SIG-M5 (cell line): ENCODE measurements at places on chromosomes 3 and 15.

GRCh38 chr3:86087160-86087871, 903.6 kb downstream of the VGLL3 start:
- no peak for DNase-seq

DNA sequence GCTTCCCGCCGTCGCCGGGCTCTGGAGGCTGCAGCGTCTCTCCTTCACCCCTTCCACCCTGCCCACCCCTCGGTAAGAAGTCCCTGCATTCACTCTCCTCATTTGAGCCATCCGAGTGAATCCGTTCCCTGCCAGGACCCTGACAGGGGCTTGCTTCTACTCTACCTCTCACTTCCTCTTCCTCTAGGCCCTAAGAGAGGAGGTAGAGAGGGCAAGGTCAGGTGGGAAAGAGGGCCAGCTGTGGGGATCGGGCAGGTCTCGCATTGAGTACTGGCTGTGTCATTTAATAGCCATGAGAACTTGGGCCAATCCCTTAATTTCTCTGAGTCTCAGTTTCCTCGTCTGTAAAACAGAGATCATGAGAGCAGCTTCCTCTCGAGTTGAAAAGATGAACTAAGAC, 283.6 kb downstream of the UACA start:
- DNase-seq = no peak

DNA sequence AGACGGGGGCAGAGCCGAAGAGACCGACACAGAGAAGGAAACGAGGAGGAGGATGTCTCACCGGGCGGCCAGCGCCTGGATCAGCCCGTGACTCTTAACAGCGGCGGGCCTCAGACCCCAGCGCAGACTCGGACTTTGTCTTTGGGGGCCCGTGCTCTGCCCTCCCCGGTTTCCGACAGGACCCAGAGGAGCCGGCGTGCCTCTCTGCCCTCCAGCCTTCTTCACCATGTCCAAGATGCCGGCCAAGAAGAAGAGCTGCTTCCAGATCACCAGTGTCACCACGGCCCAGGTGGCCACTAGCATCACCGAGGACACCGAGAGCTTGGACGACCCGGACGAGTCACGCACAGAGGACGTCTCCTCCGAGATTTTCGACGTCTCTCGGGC, 1.0 kb downstream of the TSC22D2 start:
- DNase-seq = no peak

GRCh38 chr3:195692781-195693427, 27.9 kb upstream of the MUC20 start:
- DNase-seq = no peak

GRCh38 chr3:16198427-16198826, 23.9 kb downstream of the GALNT15 start:
- no peak for DNase-seq

- no peak for DNase-seq
Observed at GRCh38 chr3:191696348-191696747, 235.4 kb downstream of the PYDC2 start.

DNA sequence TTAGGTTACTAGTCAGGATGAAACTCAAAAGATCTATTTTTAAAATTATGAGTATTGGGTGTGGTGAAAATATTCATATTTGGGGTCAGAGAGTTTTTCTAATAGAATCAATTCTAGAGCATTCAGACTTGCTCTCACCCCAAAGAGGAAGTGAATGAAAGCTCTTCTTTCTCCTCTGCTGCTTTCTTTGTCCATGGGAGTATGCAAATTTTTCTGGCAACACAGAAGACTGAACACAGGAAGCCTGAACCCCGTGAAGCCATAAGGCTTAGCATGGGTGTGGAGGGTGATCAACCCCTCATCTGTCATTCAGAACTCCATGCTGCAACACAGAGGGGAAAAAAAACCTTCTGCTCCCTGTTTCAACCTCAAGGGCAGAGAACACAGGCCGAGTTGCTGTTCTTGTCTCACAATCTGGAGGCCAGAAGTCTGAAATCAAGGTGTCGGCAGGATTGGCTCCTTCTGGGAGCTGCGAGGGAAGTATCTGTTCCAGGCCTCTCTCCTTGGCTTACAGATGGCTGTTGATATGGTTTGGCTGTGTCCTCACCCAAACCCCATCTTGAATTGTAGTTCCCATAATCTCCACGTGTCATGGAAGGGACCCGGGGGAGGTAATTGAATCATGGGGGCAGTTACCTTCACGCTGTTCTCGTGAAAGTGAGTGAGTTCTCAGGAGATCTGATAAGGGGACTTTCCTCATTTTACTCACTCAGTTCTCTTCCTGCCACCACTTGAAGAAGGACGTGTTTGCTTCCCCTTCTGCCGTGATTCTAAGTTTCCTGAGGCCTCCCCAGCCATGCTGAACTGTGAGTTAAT, 33.7 kb upstream of the CD47 start:
- DNase-seq = peak; percentile 29

- no peak for DNase-seq
Observed at GRCh38 chr3:10224794-10225665, 23.2 kb upstream of the TATDN2 start.

GRCh38 chr3:122112754-122113153, 57.6 kb downstream of the CD86 start:
- no peak for DNase-seq

DNA sequence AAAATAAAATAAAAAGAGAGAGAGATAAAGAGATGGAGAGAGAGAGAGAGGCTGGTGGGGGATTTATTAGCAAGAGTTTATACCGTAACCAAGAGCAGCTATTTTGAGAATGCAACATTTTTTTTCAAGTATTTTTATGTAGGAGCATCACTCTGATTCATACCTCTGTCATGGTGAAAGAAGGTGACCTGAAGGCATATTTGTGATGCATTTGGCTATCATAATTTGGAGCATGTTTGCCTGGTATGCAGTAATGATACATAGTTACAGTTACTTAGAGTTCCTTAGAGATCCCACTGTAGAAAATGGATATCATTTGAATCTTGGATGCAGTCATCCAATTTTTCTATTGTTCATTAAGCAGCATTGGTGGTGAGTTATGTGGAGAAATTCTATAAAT, 1472.4 kb downstream of the SI start:
- no peak for DNase-seq

DNA sequence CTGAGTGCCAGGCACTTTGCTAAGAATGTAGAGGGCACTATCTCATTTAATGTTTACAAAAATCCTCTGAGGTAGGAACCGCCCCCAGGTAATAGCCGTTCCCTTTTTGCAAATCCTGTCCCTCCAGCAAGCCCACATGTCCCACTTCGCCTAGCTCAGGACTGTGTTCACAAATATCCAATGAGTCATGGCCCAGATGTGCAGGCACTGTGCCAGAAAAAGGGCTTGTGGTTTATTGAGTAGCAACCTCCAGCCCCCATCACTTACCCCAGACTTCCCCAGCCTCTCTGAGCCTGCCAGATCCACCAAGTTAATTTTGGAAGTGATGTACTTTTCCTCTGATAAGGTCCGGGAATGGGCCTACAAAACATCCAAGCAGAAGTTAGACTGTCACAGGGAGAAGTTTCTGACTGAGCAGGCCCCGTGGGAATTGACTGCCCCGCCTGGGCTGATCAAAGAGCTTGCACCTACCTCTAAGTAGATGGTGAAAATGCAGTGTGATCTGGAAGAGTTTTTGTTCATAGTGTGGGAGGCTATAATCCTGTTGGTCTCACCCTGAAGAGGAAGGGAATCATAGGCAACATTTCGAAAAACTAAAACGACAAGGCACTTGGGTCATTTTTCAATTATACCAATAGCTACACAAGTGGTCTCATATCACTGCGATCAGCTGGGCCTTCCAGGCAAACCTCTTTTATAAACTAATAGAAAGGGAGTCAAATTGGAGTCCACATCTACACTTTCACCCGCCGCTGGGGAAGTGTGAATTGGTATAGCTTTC, 15.7 kb downstream of the KIF9 start:
- peak; percentile 68 for DNase-seq

DNA sequence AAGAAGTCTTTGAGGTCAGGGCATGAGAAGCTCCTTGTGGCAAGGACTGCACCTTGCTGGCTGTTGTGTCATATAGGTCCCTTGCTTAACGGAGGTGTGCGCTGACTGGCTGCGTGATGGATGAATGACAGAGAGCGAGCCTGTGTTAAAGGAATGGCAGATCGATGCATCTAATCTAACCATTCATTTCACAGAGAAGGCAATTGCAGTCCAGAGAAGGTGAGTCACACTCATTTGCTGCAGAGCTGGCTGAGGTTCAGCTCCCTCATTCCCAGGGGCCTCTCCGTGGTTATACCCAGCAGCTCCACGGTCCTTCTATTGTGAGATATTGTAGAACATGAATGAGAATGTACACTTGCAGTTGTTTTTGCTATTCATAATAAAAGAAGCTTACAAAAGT, 289.3 kb downstream of the EPHB1 start:
- no peak for DNase-seq

DNA sequence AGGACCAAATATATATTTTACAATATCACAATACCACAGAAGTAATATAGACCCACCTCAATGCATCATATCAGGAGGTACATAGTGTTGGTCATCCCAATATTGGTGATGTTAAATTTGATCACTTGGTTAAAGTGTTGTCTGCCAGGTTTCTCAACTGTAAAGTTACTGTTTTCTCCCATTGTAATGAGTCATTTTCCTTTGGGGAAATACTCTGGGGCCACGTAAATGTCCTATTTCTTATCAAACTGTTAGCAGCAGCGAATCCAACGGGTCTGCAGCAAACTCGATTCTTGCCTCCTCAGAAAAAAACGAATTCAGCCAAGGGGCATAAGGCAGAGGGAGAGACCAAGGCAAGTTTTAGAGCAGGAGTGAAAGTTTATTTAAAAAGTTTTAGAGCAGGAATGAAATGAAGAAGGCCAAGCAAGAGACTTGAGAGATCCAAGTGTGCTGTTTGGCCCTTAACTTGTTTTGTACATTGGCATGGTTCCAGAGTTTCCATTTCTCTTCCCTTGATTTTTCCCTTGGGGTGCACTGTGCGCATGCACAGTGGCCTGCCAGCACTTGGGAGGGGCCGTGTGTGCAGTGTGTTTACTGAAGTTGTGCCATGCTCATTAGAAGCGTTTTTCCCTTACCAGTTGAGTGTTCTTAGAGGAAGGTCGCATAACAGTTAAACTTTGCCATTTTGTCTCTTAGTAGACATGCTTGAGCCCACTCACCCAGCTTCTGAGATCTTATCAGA, 512.5 kb downstream of the AGBL1 start:
- no peak for DNase-seq

DNA sequence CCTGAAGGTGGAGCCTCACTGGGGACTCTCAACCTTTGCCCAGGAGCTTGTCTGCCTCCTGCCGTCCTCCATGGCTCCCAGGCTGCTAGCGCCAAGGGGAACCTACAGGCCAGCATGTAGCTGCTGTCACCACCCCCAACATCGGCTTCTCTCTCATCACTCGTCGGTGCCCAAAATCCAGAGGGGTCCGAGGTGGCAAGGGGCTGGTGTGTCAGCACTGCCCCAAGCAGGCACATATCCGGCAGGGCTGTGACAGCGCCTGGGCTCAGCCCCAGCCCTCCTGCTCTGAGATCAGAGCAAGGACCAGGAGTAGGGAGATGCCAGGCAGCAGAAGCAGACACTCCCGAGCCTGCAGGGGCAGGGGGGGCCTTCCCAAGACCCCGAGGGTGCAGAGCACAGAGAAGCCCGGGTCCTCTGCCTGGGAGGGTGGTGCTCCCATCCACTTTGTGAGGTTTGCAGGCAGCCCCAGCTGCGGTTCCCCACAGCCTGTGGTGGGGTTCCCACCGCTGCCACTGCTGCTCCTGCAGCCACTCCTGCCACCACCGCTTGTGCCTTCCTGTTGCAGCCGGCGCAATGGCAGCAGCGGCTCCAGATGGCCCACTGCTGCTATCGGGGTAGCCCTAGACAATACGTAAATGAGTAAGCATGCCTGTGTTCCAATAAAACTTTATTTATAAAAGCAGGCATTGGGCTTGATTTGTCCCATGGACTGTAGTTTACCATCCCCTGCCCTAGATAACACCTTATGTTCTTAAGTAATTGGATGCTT, 451.0 kb downstream of the EPHA6 start:
- no peak for DNase-seq

DNA sequence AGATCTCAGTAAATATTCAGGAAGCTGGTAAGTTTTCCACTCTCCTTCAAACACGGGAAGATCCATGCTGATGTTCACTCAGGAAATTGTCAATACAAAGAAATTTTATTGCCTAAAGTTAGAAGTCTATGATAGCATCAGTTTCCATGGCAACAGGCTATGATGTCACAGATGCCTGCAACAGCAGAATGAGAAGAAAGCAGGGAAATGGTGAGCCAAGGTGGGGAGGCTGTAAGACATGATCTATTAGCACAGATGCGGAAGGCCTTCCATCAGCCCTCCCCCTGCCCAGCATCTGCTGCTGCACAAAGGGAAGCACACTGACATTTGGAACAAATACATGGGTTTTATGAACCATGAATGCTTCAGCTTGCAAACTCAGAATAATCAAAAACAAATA, 28.6 kb downstream of the EPHB1 start:
- DNase-seq = no peak

DNA sequence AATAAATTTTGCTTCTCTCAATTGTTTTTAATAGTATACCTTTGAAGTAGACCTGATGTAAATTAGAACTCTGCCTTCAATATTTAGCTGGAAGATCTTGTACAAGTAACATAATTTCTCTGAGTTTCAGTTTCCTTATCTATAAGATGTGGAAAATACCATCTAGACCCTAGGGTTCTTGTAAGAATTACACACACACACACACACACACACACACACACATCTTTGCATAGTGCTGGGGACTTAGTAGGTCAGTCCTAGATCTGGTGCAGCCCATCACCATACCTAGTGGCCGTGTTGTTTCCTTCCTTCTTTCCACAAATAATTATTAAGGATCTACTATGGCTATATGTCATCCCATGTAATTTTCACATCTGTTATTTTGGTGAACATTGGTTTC, 11.0 kb downstream of the TRAT1 start:
- DNase-seq = no peak

DNA sequence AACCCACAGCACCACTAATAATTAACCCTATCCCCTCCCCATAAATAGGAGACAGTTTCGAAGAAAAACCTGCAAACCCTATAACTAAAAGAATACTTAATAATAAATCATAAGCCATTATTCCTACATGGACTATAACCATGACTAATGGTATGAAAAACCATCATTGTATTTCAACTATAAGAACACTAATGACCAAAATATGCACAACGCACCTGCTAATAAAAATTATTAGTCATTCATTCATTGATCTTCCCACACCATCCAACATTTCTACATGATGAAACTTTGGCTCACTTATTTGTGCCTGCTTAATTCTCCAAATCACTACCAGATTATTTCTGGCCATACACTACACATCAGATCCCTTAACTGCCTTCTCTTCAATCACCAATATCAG, 16.6 kb downstream of the AQP9 start:
- no peak for DNase-seq
